Upper lobe of right lung (tissue), 1 donor: ENCODE measurements at places on chromosomes 12 and 14. TPM values are rescaled to one million over a fixed set of nuclear protein-coding genes. Genes with fewer than 3 reads are reported as not detected.

Gene B3GNT4
- total RNA-seq = 0.46 TPM

Gene LBHD2
- total RNA-seq = not detected

Gene TAS2R50
- total RNA-seq = 0.55 TPM

Gene AQP6
- 0.35 TPM for total RNA-seq

Gene A2M
- total RNA-seq = 2,772 TPM

Gene PRH2
- total RNA-seq = not detected

Gene RFX4
- not detected for total RNA-seq

Gene ADAM21
- total RNA-seq = not detected

Gene ATF1
- total RNA-seq = 36.8 TPM

Gene KIF26A
- 5.9 TPM for total RNA-seq
